Activated CD4-positive, alpha-beta T cell treated with anti-CD3 and anti-CD28 coated beads, Interleukin-2, amount 50 U/mL, for 1 hour (primary cell): ENCODE measurements at places on chromosomes 5 and 9.

DNA sequence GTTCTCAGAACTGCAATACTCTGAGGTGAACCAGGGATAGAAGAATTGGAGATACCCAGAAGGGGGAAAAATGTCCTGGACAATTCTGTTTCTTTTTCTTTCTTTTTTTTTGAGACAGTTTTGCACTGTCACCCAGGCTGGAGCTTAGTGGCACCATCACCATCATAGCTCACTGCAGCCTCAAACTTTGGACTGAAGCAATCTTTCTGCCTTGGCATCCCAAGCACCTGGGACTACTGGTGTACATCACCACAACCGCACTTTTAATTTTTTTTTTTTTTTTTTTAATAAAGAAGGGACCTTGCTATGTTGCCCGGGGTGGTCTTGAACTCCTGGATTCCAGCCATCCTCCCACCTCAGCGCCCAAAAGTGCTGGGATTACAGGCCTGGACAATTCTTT, 1.9 kb downstream of the EMB start:
- no peak for DNase-seq

GRCh38 chr5:102536323-102536928, 37.6 kb upstream of the SLCO6A1 start:
- no peak for DNase-seq

DNA sequence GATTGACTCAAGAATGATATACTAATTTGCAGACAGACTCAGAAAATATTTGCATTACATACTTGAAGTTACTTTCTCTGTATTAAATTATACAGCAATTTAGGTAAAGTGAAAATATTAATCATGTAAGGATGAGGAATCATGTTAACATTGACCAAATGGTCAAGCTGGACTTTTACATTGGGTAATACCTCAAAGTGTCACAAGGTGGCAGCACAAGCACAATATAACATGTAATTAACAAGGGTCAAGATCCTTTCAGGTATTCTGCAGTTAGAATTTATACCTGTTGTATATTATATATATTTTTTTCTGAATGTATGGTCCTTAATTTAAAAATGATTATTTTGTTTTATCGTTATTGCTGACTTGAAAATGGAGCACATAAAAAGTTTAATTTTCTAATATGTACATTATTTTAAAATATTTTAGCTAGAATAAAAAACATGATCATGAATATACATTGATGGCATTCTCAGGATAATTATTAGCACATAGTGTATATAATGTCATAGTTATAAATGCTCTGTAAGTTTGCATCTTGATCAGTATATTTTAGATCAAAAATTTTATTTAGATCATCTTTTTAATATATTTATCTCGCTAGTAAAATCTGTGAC, 8.6 kb downstream of the HAPLN1 start:
- no peak for DNase-seq

- DNase-seq = no peak
Measured at GRCh38 chr5:82628364-82628910, 350.3 kb upstream of the RPS23 start.

DNA sequence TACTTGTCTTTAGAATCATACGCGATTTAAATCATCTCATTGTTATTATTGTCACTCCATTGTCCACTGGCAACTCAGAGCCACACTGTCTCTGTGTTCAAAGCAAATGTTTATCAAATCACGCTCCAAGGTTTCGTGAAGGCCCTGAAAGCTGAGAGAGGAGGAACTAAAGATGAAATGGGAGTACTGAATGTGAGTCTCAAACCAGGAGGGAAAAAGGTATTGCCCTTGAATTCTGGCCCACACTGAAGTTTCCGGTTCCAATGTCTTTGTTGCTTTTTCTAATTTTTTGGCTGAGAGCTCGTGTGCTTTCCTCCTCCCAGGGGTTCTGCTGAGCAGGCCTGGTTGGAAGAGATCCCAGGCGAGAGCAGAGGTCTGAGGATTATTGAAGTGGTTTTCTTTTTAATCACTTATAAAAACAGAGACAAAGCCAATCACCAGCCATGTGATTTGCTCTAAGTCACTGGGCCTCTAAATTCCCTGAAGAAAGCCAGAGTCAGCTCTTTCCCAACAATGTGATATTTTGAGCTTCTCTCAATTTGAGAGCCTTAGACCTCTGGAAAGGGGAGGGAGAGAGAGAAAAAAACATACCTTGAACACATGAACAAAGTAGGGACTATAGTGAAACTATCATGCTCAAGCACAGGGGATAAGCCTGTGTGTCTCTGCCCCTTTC, 420.8 kb upstream of the GRAMD2B start:
- no peak for DNase-seq

DNA sequence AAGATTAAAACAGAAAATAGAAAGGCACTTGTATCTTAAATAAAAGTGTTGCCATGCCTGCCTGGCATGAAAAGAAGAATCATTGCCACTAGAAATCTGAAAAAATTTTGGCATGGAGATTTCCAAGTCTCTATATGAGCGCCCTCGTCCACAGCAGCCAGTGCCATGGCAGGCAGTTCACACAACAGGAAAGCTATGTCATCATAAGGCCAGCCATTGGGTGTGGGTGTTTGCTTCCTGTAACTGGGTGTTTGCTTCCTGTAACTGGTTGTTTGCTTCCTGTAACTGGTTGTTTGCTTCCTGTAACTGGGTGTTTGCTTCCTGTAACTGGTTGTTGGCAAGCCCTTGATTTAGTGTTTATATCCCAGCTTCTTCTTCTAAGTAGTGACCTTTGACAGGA, 446.7 kb downstream of the IRX1 start:
- DNase-seq = no peak
